ENCODE measurements at places on chromosomes 6 and 20.
A peak's percentile ranks its signal among the peaks of the same experiment; 100 is the strongest.

GRCh38 chr6:150252714-150253444 is 110.0 kb downstream of the PPP1R14C start:
- ATAC-seq: peak; percentile 9

- peak; percentile 77 for ATAC-seq
These were observed at the start of gene MAPK13 for GRCh38 chr6:36129941-36130666. MAPK13 (plus strand) TSS chr6:36130513; CDS start chr6:36130583, 70 bp downstream.

DNA sequence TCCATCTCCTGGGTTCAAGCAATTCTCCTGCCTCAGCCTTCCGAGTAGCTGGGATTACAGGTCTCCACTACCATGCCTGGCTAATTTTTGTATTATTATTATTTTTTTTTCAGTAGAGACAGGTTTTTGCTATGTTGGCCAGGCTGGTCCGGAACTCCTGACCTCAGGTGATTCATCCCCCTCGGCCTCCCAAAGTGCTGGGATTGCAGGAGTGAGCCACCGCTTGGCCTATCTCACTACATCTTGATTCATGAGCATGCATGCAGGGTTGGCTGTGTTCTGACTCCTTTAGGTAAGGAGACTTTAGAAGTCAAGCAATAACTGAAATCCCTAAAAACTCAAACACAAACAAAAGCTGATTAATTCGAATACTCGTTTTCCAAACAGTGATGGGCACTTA is 80.9 kb downstream of the GJA1 start:
- ATAC-seq: no peak

DNA sequence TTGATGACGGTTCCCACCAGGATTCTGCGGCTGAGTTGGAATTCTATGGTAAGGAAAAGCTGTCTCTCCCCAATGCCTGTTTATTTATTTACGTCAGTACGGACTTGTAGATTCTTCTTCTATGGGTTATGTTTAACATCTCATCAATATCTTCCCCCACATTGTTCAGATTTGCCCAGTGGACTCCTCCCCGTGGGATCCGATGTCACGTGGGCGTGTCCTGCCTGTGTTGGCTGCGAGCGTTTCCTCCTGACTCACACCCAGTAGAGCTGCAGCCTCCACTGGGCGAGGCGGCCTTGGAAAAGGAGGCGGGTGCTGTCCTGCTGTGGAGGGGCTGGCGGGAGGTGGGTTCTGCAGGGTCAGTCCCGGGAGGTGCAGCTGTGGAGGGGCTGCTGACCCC is 46.8 kb upstream of the SLCO4A1 start:
- ATAC-seq: peak; percentile 57

DNA sequence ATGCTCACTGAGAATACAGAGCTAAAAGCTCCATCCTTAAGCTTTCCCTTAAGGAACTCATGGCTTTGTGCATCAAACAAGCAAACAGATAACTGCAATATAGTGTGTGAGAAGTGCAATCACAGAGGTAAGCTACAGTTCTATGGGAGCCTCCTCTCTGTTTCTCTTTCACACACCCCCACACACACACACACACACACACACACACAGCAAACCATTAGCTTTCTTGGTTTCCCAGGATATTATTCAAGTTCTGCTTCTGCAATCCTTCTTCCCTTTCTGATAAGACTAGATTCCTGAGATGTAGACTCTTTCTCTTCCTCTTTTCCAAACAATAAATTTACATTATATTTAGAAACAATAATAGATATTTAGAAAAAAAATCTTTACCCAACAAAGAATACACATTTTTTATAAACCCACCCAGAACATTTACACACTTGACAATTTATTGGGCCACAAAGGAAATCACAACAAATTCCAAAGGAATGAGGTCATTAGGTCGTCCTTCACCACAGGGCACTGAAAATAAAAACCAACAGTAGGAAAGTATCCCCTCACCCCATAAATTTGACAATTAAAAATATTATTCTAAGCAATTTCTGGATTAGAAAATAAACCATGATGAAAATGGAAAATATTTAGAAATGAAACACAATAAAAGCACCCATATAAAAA is 9.3 kb upstream of the GFOD1 start:
- no peak for ATAC-seq

GRCh38 chr6:85576476-85576875 is 17.2 kb downstream of the SNX14 start:
- no peak for ATAC-seq

GRCh38 chr20:45254383-45255262 is at the start of gene SLPI:
SLPI (minus strand) TSS chr20:45254564; CDS start chr20:45254543, 21 bp downstream.
- ATAC-seq: peak; percentile 79

DNA sequence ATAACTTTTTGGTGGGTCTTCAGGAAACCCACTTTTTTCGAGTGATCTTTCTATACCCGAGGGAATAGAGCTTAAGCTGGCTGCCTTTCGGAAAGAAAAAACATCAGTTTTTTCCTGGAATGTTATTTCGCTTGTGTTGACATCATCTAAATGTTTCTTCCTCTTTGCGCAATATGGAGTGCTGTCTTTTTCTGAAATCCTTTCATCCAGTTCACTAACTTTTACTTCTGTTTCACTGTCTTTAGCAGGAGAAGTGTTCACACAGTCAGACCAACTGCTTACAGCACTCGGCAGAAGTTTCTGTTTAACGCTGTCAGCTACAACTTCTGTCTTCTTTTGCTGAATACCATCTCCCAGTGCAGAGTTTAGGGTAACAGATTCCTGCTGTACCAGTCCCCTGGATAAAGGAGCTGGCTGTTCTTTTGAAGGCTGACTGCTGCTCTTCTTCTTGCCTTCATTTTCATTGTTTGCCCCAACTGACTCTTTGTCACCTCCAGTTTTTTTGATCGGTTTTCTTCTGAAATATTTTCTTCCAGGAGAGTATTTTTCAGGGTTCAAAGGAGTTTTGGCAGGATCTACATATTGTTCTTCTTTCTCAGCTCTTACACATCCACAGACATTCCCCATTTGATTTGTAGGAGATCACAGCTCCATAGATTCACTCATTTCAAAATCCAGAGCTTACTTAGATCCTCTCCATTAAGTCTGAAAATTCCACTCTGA is 50.0 kb upstream of the DST start:
- ATAC-seq: no peak

DNA sequence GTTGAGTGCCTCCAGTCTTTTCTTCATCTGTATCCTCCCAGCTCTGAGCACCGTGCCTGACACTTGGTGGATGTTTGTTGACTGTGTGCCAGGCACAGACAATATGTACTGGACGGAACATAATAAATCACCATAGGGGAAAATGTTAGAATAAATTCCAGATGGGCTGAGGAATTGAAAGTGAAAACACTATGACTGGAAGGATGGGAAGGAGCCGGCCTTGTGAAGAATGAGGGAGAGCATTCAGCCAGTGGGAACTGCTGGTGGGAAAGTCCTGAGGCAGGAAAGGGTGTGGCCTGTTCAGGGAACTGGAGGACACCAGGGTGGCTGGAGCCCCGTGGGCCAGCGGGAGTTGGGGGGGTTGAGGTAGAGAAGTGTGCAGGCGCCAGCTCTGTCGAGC is 75.4 kb downstream of the MTHFD1L start:
- no peak for ATAC-seq

GRCh38 chr6:54084231-54084630 is 27.0 kb upstream of the MLIP start:
- ATAC-seq: no peak

GRCh38 chr6:82204020-82204419 is 43.5 kb downstream of the IBTK start:
- no peak for ATAC-seq

DNA sequence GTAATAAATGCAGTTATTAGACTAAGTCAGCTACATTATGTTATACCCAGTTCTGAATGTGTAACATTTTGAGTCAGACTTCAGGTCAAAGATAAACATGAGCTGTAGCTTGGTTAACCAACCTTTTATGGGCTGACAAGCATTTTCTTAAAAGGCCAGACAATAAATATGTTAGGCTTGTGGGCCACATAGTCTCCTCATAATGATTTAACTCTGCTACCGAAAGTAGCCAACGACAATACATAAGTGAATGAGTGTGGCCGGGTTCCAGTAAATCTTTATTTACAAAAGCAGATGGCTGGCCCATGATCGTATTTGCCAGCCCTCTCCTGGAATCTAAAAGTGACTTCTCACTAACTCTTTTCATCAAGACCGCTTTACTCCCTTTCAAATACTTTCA is 49.9 kb downstream of the ATG5 start:
- ATAC-seq: no peak

GRCh38 chr6:112163295-112164257 is 76.2 kb downstream of the FAM229B start:
- peak; percentile 73 for ATAC-seq

GRCh38 chr6:88426005-88426404 is 259.9 kb upstream of the CNR1 start:
- ATAC-seq: no peak

Data from esophagus mucosa (tissue), 1 donor.